Activated CD4-positive, alpha-beta memory T cell treated with anti-CD3 and anti-CD28 coated beads, Interleukin-2, amount 10 ng/mL, durations not matched to agents 7 days and 5 days (primary cell): ENCODE measurements at places on chromosomes 2 and 18. TPM values are rescaled to one million over a fixed set of nuclear protein-coding genes. Genes with fewer than 3 reads are reported as not detected.

- no peak overlapping the region for H3K27ac ChIP-seq
- H3K4me3 ChIP-seq = no peak overlapping the region
- peaks cover 7% of the 10 kb centered on the region for H3K4me1 ChIP-seq
These were observed 31.6 kb upstream of the GPR155 start for GRCh38 chr2:174518395-174518794.

DNA sequence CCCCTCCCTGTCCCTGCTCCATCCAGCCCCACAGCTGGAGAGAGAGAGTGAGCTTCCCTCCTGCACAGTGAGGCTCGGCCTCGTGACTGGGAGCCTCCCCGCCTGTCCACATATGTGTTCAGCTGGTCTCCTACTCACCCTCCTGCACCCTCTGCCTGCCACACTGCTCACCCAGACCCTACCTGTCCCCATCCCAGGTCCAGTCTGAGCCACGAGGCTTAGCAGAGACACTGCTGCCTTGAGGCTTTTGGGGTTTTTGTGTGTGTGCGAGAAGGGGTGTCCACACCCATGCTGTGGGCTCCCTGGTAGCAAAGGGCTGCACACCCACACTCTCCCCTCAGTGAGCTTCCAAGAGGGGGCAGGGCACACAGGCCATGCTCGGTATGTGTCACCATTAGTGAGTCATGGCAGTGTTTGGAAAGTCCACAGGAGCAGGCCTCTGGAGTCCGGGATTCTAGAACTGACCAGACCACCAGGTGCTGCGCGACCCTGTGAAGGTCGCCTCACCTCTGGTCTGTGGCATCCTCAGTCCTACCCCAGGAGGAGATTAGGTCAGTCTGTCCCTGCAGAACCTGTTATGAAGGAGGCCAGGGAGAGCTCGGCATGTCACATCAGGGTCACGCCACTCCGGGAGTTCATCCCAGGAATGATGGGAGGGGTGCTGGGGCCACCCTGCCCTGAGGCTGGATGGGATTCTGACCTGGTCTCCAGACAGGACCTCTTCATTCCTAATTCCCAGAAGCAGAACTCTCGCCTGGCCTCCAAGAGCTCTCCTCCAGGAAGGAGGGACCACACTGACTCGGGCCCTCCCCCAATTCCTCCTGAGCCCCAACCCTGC, 39.9 kb upstream of the SMAD7 start:
- H3K4me1 ChIP-seq = peaks cover 4% of the 10 kb centered on the region
- DNase-seq = no peak
- no peak overlapping the region for H3K4me3 ChIP-seq
- no peak overlapping the region for H3K27ac ChIP-seq
- no peaks in the 10 kb centered on the region for H3K36me3 ChIP-seq

- no peak overlapping the region for H3K4me3 ChIP-seq
- peaks cover 36% of the 10 kb centered on the region for H3K27me3 ChIP-seq
- H3K36me3 ChIP-seq = no peaks in the 10 kb centered on the region
- no peak for DNase-seq
- H3K4me1 ChIP-seq = peaks cover 5% of the 10 kb centered on the region
These were observed 294.0 kb upstream of the CXCR4 start for GRCh38 chr2:136411946-136412345.

GRCh38 chr2:203418271-203418670, 90.1 kb downstream of the ABI2 start:
- DNase-seq = no peak
- peaks cover 38% of the 10 kb centered on the region for H3K36me3 ChIP-seq
- H3K27ac ChIP-seq = no peak overlapping the region
- H3K27me3 ChIP-seq = no peaks in the 10 kb centered on the region

GRCh38 chr2:224520064-224520463, 65.1 kb downstream of the CUL3 start:
- no peak overlapping the region for H3K4me3 ChIP-seq
- H3K4me1 ChIP-seq = peaks cover 45% of the 10 kb centered on the region
- H3K27me3 ChIP-seq = no peaks in the 10 kb centered on the region
- H3K27ac ChIP-seq = peak overlapping the region; percentile 29
- DNase-seq = peak; percentile 36

SERPINB3 gene
- not detected for total RNA-seq

RNU2-63P gene
- total RNA-seq = 14.6 TPM

DNA sequence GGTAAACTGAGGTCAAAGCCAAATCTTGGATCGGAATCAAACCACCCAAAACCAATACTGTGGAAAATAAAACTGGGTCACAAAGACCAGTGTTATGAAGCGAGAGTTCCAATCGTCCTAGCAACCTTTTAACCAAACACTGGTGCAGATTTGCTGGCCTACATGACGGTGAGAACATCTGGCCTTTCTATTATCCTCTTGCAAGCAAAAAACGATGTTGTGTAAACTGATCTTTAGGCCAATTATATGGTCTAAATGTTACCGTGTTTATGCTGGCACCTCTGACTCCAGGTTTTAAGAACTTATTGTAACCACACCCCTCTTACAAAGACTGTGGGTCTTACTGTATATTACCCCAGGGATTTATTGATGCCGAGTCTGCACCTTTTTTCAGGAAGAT, 145.9 kb downstream of the GFPT1 start:
- H3K4me3 ChIP-seq = no peak overlapping the region
- H3K36me3 ChIP-seq = no peaks in the 10 kb centered on the region
- H3K27ac ChIP-seq = no peak overlapping the region
- no peaks in the 10 kb centered on the region for H3K4me1 ChIP-seq
- DNase-seq = no peak

DNA sequence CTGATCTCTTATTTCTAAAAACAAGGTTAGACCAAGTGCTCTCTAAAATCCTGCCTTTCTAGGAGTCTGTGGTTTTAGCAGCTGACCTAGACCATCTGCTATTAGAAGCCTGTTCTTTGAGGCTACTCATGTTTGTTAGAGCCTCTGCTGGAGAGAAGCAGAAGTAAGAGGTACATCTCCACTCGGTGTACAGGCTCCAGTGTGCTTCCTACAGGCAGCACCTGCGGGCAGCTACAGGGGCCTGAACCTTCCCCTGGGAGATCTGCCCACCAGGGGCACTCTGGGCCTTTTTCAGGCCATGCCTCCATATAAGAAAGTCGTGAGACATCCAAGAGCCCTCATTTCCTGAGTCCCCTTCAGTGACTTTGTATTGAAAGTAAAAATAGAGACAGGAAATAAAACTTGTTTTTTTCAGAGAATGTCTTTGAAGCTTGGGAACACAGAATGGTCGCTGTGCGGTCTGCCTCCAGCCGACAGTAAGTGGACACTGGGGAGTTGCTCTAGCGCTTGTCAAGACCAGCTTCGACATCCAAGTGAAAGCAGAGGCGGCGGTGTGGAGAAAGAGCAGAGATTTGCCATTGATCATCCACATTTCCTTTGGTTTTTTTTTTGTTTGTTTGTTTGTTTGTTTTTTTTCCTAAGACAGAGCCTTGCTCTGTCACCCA, 31.7 kb downstream of the ONECUT2 start:
- DNase-seq = no peak
- H3K36me3 ChIP-seq = no peaks in the 10 kb centered on the region
- peaks cover 6% of the 10 kb centered on the region for H3K27me3 ChIP-seq
- H3K4me3 ChIP-seq = no peak overlapping the region

DNA sequence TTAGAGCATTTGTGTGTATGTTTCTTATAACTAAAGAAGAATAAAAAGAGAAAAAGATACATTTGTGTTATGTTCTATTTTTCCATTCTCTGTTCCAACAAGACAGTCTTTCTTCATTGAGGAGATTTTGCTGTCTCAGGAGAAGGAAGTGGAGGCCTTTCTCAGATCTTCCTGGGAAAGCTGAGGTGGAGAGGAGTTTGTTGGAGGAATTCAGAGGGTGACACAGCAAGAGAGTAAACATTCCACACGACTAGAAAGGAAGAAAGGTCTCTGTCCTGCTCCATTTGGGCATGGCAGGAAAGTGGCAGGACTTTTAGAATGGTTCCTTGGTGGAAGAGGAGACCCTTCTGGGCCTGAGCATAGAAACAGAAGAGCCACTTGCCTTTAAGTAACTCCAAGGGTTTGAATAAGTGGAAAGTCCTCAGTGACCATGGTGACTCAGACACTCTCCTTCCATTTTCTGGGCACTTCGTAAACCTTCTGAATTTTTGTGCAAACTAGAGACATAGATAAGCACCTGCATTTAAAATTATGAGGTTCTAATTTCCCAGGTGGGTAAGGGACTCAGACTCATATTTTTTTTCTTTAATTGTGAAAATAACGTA, 52.3 kb upstream of the COL5A2 start:
- no peak overlapping the region for H3K4me3 ChIP-seq
- H3K27ac ChIP-seq = no peak overlapping the region
- DNase-seq = no peak

DNA sequence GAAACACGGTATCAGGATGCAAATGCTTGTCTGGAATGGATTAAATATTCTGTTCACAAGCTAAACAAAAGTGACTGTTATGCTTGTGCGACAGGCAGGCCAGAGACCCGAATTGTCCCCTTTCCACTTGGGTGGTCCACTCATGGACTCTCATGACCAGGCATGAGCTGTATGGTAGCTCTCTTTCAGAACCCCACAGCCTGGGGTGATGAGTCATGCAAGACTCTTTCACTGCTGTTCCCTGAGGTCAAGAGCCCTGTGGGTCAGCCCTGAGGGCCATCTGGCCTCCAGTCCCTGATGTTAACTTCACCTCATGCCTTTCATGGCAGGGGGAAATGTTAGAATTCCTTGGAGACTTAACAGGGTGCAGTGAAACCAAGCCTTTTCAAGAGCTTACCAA, 13.7 kb upstream of the SAP130 start:
- H3K27ac ChIP-seq = no peak overlapping the region
- no peak overlapping the region for H3K4me3 ChIP-seq
- no peaks in the 10 kb centered on the region for H3K4me1 ChIP-seq
- no peak for DNase-seq
- H3K27me3 ChIP-seq = peaks cover 13% of the 10 kb centered on the region

DNA sequence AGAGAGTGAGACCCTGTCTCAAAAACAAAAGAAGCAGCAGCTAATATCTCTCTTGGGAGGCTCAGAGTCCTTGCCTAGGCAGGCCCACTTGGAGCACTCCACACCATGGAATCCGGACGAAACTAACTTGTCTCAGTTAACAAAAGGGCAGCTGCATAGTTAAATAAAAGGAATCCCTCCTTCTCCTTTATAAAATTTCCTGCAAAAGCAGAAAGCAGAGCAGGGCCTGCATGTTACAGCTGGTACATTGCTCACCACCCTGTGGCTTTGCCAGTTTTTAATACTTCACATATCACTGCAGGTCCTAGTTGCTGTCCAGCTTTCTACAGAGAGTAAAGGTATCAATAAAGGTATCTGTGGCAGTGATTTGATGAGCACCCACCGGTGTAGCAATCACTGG, 93.6 kb downstream of the ASAP2 start:
- DNase-seq = no peak
- no peaks in the 10 kb centered on the region for H3K36me3 ChIP-seq
- peaks cover 15% of the 10 kb centered on the region for H3K27me3 ChIP-seq
- H3K4me3 ChIP-seq = no peak overlapping the region
- H3K4me1 ChIP-seq = no peaks in the 10 kb centered on the region

DNA sequence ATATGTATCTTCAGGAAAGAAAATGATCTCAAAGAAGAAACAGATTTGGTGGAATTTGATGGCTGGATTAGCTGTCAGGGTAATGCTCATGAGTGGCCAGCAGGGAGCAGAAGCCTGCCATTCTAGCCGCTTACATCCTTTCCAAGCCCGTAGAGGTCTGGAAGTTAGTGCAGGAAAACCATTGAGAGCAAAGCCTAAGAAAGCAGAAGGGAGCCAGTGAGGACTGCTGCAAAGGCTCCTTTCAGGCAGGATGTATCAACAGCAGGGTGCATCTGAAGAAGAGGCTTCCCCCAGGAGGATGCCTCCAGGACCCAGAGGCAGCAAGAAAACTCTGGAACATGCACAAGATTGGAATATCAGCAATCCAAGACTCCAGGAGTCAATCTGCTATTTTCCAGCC, 22.9 kb upstream of the LBH start:
- no peaks in the 10 kb centered on the region for H3K36me3 ChIP-seq
- H3K27me3 ChIP-seq = no peaks in the 10 kb centered on the region
- peaks cover 16% of the 10 kb centered on the region for H3K4me1 ChIP-seq
- peak; percentile 41 for DNase-seq
- H3K27ac ChIP-seq = no peak overlapping the region
- H3K4me3 ChIP-seq = no peak overlapping the region

- H3K4me3 ChIP-seq = no peak overlapping the region
- H3K4me1 ChIP-seq = no peaks in the 10 kb centered on the region
- DNase-seq = no peak
- no peak overlapping the region for H3K27ac ChIP-seq
- H3K27me3 ChIP-seq = no peaks in the 10 kb centered on the region
These were observed 319.3 kb downstream of the PTPRM start for GRCh38 chr18:7886436-7886835.

DNA sequence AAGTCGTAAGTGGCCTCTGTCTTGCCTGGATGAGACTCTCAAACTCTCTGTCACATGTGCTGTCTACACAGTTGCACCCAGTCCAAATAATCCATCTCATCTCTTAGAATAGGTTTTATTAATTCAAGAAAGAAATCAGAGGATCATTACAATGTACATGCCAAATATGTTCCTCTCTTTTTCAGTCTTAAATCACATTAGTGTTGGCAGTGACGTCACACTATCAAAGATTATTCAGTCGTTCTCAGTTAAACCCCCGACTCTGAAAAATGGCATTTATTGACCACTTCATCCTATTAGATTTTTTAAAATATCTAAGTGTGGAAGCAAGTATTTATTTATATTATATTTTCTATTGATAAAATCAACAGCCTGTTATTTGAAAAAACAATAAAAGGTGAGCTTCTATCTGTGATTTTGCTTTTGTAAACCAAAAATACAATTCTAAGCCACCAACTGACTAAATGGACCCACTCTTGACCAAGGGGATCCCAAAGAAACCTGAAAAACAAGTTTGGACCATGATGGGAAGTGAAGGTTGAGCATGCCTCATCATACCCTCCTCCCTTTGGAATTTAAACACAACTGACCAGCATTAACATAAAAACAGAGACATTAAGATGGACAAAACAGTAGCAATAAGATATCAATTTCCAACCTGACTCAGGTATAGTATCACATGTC, 1894.4 kb upstream of the LRRTM1 start:
- no peak overlapping the region for H3K27ac ChIP-seq
- no peak for DNase-seq
- H3K4me1 ChIP-seq = no peaks in the 10 kb centered on the region
- no peaks in the 10 kb centered on the region for H3K36me3 ChIP-seq
- no peak overlapping the region for H3K4me3 ChIP-seq
- H3K27me3 ChIP-seq = no peaks in the 10 kb centered on the region

HOXD13 gene
- total RNA-seq = not detected

GRCh38 chr2:124485659-124486058, 460.6 kb downstream of the CNTNAP5 start:
- no peaks in the 10 kb centered on the region for H3K27me3 ChIP-seq
- DNase-seq = no peak
- no peak overlapping the region for H3K4me3 ChIP-seq
- no peak overlapping the region for H3K27ac ChIP-seq
- no peaks in the 10 kb centered on the region for H3K36me3 ChIP-seq

ERFE gene
- total RNA-seq = not detected

TLX2 gene
- total RNA-seq = 3.3 TPM
